Fibroblast of the aortic adventitia (primary cell): ENCODE measurements at places on chromosomes 2 and 18. TPM values are rescaled to one million over a fixed set of nuclear protein-coding genes. Genes with fewer than 3 reads are reported as not detected.

INHA gene
- 0.18 and 2.0 TPM in 2 replicates for total RNA-seq

PLGLB1 gene
- total RNA-seq = 1.5 and 4.9 TPM in 2 replicates

ASXL3 gene
- 0.54 TPM in 1 of 2 replicates, not detected in the other for total RNA-seq

DSC2 gene
- total RNA-seq = 0.82 TPM in 1 of 2 replicates, not detected in the other

SERPINB12 gene
- total RNA-seq = not detected in 2 replicates

SOCS6 gene
- total RNA-seq = 26.2 and 36.7 TPM in 2 replicates
